ENCODE measurements at places on chromosomes 2 and 18.

DNA sequence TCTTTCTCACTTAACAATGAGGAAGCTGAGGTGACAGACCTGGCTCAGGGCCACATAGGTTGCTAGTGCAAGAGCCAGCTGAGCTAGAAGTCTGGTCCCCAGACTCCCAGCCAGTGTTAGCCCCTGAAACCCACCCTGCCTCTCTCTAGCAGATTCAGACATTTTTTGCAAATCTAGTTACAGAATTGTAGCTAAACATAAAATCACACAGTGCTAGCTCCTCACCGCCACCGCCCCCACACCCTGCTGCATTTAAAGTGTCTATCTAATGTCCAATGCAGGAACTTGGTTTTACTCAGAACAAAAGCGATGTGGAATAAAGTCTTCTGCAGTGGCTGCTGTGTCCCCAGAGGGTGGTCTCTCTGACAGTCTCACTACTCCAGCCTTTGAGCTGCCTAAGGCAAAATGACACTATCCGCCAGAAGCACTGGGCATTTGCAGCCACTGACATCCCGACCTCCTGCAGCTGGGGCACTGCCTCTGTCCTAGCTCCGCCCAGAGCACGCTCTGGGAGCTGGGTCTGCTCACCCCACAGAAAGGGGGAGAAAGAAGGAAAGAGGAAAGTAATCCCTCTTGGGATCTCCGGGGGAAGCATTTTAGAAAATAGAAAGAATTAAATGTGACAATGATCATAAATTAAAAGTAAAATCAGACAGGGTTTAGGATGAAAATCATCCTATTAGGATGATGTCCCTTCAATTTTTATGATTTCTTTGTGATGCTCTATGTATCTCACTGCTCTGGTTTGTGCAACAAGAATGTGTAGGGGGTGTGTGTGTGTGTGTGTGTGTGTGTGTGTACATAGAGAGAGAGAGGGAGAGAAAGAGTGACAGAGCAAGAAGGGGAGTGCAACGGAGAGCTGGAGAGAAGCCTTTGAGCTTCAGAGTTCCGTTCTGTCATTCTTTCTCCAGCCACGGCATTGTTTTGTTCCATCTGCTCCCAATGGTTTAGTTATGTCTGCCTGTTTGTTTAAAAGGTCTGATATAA lies 50.5 kb upstream of the ST8SIA3 start:
- DNase-seq = no peak

GRCh38 chr2:231611273-231612108 lies 18.8 kb downstream of the TEX44 start:
- no peak for DNase-seq

DNA sequence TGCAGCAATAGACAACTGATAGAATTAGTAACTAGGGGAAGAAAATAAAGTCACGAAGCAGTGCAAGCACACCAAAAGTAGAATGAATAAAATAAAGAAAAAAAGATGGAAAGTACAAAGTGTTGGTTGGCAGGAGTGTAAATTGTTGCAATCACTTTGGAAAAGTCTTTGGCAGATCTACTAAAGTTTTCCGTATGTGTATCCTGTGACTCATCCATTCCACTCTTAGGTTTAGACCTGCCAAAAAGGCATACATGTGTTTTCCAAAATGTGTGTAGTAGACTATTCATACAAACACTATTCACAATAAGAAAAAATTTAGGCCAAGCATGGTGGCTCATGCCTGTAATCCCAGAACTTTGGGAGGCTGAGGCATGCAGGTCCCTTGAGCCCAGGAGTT lies 282.1 kb upstream of the FSIP2 start:
- DNase-seq = no peak

- no peak for DNase-seq
Measured at GRCh38 chr2:176643646-176644045, 374.4 kb downstream of the MTX2 start.

- no peak for DNase-seq
Measured at GRCh38 chr2:61807036-61807757, 46.7 kb downstream of the FAM161A start.

DNA sequence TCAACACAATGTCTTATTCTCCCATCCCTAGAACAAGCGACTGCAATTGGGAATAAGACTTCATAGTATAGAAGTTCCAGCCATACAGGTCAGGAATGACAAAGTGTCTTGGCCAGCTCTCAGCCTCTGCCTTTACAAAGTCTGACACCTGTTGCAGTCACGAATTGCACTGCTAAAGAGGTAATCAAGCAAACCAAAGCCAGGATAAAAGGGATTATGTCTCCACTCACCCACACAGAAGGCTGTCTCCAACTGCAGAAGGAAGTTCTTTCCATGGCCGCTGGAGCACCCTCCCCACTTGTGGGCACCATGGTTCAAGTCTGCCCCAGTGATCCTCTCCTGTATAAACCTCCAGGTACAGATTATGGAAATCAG lies 114.8 kb upstream of the PKDCC start:
- no peak for DNase-seq

GRCh38 chr2:217469203-217469810 lies 533.5 kb downstream of the TNS1 start:
- no peak for DNase-seq

GRCh38 chr2:176455816-176456291 lies 186.6 kb downstream of the MTX2 start:
- no peak for DNase-seq

DNA sequence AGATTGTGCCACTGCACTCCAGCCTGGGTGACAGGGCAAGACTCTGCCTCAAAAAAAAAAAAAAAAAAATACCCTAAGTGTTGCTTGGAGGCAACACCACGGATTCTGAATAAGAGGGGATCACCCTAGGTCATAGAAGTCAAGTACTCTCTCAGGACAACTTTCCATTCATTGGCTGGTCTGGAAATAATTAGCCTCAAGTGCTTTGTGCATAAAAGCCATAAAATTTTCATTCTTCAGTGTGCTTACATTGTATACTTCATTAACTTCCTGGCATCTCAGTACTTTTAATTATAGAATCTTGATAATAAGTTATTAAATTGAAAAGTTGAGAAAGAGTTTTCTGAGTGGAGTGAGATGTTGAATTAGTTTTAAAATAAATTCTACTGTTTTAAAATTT lies 876.1 kb upstream of the FAM98A start:
- DNase-seq = no peak

DNA sequence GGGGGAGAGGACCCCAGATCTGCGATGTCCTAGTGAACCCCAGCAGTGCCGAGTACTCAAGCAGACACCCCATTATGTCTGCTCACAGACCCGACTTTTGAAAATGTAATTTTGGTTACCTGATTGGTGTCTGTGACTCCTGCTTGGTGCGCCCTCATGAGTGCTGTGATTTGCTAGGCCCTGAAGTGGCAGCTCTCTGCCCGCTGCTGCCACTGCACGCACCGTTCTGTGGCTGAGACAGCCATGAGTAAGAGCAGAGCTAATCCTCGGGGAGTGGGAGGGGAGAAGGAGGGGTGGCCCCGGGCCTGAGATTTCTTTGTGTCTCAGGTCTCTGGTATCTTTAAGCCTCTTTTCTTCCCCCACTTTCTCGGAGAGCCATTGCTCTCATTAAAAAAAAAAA lies 18.2 kb downstream of the FHOD3 start:
- no peak for DNase-seq

- no peak for DNase-seq
Measured at GRCh38 chr18:1306641-1307040, 402.0 kb downstream of the ADCYAP1 start.

GRCh38 chr2:56047136-56047535 lies 123.6 kb upstream of the EFEMP1 start:
- DNase-seq = no peak

GRCh38 chr2:22536133-22536532 lies 848.8 kb upstream of the KLHL29 start:
- DNase-seq = no peak

DNA sequence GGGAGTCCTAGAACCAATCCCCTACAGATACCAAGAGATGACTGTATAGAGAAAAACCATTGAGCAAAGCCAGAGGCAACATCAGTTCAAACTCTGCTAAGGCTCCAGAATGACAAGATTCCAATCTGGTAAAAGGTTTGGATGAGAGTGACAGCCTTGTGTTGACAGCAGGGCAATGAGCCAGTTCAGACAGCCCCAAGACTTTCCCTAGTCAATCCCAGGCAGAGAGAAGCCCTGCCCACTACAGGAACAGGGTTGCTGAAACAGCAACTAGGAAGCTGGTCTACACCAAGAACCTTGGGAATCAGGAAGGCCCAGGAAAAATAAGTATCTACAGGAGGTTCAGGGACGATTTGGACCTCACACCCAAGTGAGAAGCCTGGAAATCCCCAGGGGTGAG lies 3.3 kb downstream of the PSTPIP2 start:
- no peak for DNase-seq

- peak; percentile 99 for DNase-seq
Measured at GRCh38 chr2:208265801-208266552, at the start of gene PIKFYVE. PIKFYVE (plus strand) TSS chr2:208266255; CDS start chr2:208271520, 5,265 bp downstream.

DNA sequence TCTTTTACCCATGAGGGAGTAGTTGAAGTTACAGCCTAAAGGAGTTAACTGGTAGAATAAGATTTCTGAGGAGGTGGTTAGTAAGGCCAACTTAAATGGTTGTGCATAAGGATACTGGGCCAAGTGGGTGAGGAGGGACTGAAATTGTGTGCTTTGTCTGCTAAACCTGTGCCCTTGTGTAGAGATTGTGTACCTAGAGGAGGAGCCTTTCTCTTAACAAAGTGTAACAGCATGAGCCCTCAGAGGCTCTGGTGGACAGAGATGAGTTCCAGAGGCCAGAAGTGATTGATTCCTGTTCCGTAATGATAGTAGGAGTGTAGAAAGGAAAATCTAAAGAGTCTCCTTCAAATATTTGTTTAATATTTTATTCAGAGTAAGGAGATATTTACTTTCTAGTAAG lies 42.9 kb downstream of the OTX1 start:
- DNase-seq = no peak

- DNase-seq = no peak
Measured at GRCh38 chr2:99959261-99960014, 183.0 kb downstream of the AFF3 start.

DNA sequence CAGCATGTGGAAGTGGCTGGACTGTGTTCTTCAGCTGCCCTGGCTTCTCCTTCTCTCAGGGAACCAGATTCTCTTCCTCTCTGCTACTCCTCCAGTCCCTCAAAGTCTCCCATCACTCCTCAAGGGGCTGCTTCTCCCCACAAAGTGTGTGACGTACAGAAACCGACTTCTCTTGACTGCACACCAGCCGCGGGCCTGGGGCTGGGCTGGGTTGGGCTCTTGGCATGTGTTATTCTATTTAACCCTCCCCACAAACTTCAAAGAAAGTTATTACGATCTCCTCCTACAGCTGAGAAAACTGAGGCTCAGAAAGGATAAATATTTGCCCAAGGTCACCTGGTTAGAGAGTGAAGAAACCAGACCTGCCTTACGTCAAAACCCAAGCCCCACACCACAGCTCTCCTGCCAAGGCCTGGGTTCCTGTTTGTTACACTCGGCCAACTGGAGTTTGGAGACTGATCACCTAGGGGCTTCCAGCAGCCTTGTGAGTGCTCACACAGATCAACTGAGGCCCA lies 269.0 kb downstream of the TFCP2L1 start:
- DNase-seq = no peak

GRCh38 chr2:37858400-37858711 lies 66.7 kb upstream of the RMDN2 start:
- DNase-seq = no peak

DNA sequence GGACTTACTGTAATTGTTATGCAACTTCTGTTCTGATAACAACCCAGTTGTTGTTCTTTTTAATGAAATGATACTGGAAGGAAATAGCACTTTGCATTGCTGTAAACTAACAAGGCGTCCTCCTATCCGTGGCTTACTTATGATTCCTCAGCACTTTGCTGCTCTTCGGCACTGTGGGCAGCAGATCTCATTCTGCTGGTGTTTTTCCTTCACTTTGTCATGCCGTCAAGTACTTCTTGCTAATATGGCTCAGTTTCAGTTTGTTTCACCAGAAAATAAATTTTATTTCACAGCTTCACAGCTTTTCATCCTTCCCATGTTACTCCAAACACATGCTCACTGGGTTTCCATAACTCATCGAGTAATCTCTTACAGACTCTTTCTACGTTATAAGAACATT lies 289.3 kb downstream of the MEIS1 start:
- no peak for DNase-seq

DNA sequence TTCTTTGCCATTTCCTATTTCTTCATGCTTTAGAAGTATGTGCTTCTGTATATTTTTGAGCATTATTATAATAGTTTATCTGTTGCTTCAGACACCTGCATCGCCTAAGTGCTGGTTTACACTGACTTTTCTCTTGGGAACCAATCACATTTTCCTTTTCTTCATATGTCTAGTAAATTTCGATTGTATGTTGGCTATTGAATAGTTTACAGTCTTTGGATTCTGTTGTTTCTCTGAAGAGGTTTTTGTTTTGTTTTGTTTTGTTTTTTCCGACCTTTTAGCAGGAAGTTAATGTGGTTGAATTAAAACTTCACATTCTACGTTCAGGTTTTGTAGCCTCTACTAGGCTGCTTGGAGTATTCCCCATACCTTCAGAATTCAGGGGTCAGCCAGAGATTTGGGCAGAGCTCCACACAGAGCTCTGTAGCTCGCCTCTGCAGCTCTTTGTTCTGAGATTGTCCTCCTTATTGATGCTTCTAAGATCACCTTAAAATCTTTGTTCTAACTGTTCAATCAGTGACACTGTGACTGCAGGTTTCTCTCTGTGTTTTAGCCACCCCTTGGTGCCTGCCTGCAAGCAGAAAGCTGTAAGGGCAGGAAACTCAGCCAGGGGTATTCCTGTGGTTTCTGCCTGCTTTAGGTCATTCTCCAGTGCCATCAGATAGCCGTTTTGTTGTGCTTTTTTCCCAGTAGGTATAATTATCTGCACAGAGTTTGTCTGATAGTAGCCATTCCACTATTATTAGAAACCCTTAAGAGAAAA lies 83.4 kb downstream of the FAM168B start:
- no peak for DNase-seq

- DNase-seq = no peak
Measured at GRCh38 chr2:237943395-237944094, 23.3 kb upstream of the UBE2F start.

DNA sequence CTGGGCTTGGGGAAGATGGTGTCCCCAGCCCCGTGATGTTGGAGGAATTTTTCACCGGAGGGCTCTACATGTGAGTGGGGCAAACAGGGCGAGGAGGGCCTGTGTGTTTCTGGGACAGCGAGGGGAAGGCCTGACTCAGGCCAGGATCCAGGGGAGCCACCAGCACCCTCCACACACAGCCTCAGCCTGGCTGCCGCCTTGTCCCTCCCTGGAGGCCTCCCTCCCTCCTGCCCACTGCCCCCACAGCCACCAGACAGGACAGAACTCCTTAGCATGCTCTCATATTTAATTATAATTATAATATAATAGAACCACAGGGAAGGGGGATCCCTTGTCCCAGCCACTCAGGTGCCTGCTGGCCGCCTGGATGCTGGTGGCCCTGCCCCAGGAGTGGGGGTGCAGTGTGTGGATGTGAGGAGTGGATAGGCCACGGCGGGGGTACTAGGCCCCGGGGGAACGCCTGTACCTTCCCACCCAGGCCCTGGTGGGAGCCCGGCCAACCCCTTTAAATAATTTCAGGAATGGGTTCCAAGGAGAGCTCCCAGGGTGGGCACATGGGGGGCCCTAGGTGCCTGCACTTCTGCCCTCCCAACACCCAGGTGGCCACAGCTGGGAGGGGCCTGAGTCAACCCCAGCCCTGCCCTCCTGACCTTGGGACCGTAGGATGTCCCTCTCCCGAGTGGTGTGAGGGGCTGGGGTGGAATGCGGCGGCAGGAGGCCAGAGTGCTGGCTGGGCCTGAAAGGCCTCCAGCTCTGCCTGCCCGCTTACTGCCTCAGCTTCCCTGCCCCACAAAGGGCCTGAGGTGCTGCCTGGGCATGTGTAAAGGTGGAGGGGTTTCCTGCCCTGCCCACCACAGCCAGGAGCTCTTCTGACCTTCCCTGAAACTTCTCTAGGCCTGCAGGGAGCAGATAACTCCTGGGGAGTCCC lies 8.8 kb downstream of the PDCD1 start:
- no peak for DNase-seq

- DNase-seq = no peak
Measured at GRCh38 chr18:78973357-78974083, 6.1 kb upstream of the SALL3 start.

Measured in pons (tissue), 1 donor.